T1000 (cell line): ENCODE measurements at places on chromosomes 6 and 20.

DNA sequence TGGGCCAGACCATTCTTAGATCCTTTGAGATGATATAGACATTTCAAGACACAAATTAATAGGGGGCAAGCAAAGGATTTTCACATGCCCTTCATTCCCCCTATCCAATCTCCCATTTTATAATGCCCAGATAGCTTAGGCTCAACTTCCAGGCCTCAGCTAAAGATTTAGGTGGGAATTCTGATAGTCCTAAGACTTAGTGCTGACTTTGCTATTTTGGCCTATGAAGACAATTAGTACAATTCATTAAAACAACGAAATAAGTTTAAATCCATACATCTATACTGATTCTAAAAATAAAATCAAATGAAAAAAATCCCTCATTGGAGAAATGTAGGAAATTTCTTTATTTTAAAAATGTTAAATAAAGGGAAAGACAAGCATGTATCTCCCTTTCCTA is 259.5 kb downstream of the CBLN4 start:
- DNase-seq: no peak

DNA sequence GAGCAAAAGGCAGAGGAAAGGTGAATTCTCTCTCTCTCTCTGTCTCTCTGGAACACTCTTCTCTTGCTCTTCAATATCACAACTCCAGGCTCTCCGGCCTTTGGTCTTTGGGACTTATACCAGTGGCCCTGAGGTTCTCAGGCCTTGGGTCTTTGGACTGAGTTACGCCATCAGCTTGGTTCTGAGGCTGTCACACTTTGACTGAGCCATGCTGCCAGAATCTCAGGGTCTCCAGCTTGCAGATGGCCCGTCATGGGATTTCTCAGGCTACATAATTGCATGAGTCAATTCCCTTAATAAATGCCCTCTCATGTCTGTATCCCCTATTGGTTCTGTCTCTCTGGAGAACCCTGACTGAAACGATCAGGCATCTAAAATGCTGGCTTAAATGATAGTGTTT is 12.9 kb downstream of the BTN2A1 start:
- DNase-seq: no peak

- no peak for DNase-seq
These were observed 733 bp downstream of the ZBTB22 start for GRCh38 chr6:33316603-33317418.

DNA sequence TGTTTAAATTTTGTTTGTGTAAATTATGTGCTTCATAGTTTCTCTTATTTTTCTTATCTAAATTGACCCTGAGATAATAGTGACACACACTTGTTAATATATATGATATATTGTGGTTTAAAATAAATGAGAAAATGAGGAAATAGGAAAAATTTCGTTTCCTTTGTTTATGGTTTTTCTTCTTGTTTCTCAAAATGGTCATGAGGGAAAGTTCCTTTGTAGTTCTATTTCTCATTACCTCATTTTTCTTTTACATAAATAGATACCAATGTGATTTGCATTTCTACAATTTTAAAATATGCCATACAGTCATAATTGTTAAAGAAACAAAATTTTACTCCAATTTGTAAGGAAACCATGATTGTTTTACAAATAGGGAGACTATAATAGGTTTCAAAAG is 9.2 kb downstream of the OR2A4 start:
- DNase-seq: no peak

DNA sequence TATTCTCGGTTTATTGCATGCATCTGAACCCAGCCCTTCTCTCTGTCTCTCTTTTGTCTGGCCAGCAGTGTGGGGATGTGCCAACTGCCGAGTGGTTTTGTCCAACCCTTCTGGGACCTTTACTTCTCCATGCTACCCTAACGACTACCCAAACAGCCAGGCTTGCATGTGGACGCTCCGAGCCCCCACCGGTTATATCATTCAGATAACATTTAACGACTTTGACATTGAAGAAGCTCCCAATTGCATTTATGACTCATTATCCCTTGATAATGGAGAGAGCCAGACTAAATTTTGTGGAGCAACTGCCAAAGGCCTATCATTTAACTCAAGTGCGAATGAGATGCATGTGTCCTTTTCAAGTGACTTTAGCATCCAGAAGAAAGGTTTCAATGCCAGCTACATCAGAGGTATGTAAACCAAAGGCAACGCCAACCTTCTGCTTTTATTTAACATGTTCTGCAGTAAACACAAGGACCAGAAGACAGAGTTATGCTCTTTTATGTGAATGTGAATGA is 65.8 kb downstream of the ADGRG6 start:
- no peak for DNase-seq

DNA sequence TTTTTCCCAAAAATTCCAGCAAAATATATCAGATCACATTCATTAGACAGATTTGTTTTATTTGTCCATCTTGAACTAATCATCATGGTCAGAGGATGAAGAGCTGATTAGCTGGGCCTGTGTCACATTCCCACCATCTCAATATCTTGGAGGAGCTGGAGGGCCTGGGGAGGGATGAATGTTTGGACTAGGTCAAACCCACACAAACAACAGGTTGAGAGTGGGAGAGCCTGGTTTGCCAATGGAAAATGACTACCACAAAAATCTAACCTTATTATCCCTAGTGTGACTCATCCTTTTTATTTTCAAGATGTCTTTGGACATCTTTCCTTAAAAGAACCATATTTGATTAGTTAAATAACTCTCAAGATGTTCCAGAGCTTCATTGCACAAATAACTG is 242.4 kb downstream of the OGFRL1 start:
- no peak for DNase-seq

- no peak for DNase-seq
These were observed 315.2 kb upstream of the SOX4 start for GRCh38 chr6:21278375-21278745.

- DNase-seq: no peak
These were observed 3.1 kb upstream of the HINT3 start for GRCh38 chr6:125953502-125953875.
